Glutamatergic neuron (in vitro differentiated cells): ENCODE measurements at places on chromosomes 11 and 22. TPM values are rescaled to one million over a fixed set of nuclear protein-coding genes. Genes with fewer than 3 reads are reported as not detected.

Gene THOC5
- total RNA-seq = 175 TPM

Gene MPPED2
- total RNA-seq = 11.0 TPM

Gene CYTH4
- not detected for total RNA-seq

Gene C11orf86
- total RNA-seq = not detected

Gene PHLDB1
- 78.4 TPM for total RNA-seq

Gene FAM227A
- 6.3 TPM for total RNA-seq

Gene SPATA19
- total RNA-seq = not detected

Gene PGA3
- total RNA-seq = not detected

Gene NPAS4
- 0.78 TPM for total RNA-seq

Gene PANX3
- not detected for total RNA-seq

Gene FAM181B
- 0.47 TPM for total RNA-seq

Gene MS4A15
- not detected for total RNA-seq

Gene GAL
- 37.6 TPM for total RNA-seq

Gene ZNF214
- total RNA-seq = 1.8 TPM

Gene ELFN2
- 7.3 TPM for total RNA-seq

Gene CLDN5
- total RNA-seq = 7.4 TPM

Gene MYO7A
- 11.6 TPM for total RNA-seq

Gene C1QTNF6
- total RNA-seq = 3.3 TPM

Gene RTN4RL2
- total RNA-seq = 119 TPM
